ENCODE measurements at places on chromosomes 4 and X. TPM values are rescaled to one million over a fixed set of nuclear protein-coding genes. Genes with fewer than 3 reads are reported as not detected.

DNA sequence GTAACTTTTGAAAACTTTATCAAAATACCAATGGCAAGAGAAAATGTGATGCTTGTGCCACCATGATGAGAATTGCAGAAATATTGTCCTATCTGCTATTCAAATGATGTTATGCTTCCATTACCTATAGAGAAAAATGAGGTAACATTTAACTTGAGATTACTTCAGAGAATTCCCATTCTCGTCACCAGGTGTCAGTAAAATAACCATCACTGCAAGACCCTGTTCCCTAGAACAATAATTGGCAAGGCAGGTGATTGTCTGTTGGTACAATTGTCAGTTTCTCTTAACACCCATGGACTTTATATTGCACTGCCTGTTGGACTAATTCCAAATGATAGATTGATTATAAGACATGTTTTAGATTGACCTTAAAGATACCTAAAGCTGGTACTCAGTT, 179.9 kb downstream of the GABRG1 start:
- no peak for DNase-seq

ARX gene
- total RNA-seq = 0.26 TPM

DNA sequence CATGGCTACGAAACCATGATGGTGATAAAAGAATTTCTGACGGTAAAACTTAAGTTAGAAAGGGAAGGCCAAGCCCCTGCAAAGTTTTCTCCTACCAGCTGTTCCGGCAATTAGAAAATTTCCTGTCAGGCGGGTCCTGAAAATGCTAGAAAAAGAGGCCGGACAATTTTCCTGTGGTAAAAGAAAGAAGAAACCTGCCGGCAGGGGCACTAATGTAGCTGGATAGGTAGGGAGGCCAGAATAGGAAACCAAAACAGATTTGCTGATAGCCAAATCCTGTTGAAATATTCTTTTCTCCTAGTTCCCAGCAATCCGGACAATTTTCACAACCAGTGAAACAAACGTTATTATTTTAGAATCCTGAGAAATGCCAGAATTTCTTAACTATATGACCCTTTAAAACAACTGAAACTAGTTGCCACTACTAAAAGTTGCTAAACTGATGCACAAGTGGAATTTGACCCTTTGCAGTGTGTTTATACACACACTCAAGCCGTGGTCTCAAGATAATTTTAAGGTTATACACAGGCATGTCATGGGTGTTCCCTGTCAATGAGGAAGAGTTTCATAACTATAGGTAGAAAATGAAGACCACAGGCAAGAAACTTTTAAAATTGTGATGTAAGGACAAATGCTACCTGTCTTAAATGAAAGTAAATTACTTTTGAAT, 47.7 kb downstream of the RPS6KA3 start:
- no peak for DNase-seq

DNA sequence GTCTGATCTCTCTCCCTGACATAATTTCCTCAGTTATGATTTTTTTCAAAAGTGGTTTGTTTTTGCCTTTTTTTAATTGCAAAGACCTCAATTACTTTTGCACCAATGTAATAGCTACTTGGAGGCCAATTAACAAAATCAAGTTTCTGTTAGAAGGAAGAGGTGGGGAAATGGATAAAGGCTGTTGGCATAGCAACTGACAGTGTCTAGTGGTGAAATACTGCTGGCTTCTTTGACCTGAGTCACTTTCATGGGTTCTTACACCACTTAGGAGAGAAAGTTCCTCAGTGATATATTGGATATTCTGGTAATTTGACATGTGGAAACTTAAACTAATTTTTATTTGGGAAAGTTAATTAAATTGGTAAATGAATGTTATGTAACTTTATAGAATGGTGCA, 26.5 kb upstream of the ATP8A1 start:
- no peak for DNase-seq

TMEM150C gene
- 4.3 TPM for total RNA-seq

GRCh38 chr4:132299841-132300240, 849.3 kb upstream of the PCDH10 start:
- DNase-seq = no peak

EDNRA gene
- 41.8 TPM for total RNA-seq

PGAM4 gene
- not detected for total RNA-seq

FRAS1 gene
- 17.9 TPM for total RNA-seq

DNA sequence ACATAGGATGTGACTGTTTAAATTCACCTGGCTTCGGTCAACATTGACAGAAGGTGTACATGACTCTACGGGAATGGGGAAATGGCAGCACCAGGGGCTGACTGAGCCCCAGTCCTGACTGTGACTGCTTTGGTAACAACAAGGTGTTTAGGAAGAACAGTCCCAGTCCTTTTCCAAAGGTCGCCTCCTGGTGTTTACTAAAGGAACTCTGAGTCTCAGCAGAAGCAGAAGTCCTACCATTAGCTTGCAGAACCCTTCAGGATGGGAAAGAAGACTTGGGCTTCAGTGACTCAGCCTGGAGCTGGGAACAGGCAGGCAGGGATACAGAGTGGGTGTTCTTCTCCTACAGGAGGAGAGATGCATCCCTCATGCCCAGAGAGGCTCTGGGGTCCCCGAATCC, 103.3 kb downstream of the MGST2 start:
- DNase-seq = no peak

PFKFB1 gene
- total RNA-seq = not detected

- no peak for DNase-seq
These were observed 90.9 kb upstream of the LRPAP1 start for GRCh38 chr4:3623106-3623505.

- DNase-seq = no peak
These were observed 12.1 kb downstream of the TMEM164 start for GRCh38 chrX:110015032-110015431.

DNA sequence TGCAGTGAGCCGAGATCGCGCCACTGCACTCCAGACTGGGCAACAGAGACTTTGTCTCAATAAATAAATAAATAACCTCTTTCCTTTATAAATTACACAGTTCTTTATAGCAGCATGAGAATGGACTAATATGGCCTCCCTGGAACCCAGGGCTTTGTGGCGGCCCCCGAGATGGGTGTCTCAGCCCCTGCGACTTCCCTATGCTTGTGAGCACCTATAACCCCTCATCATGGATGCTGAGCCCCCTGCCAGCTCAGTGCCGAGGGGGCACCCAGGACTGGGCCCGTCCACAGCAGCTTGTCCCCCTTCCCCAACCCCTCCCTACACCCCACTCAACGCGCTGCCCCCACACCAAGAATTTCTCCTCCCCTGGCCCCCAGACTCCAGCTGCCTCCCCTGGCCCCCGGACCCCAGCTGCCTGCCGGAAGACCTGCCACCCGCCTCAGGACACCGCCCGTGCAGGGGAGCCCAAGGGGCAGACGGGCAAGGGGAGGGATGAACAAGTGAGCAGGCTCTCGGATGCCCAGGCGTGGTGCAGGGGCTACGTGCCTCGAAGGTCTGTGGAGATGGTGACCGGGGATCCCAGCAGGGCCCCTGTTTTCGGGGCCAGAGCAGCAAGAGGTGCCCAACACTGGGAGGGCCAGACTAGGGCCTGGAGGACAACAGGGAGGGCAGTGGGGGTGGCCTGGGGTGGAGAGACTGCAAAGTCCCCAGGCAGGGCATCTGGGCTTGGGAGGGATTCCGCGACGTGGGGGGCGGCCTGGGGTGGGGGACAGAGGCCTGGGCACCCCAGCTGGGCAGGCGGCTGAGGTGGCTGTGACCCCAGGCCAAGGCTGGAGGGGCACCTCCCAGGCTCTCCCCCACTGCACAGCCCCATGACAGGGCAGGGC, 74.0 kb downstream of the FAM53A start:
- DNase-seq = no peak

All from left lung (tissue), 14 donors.